ENCODE measurements at places on chromosomes 7 and 10. TPM values are rescaled to one million over a fixed set of nuclear protein-coding genes. Genes with fewer than 3 reads are reported as not detected.
A peak's percentile ranks its signal among the peaks of the same experiment; 100 is the strongest.

DNA sequence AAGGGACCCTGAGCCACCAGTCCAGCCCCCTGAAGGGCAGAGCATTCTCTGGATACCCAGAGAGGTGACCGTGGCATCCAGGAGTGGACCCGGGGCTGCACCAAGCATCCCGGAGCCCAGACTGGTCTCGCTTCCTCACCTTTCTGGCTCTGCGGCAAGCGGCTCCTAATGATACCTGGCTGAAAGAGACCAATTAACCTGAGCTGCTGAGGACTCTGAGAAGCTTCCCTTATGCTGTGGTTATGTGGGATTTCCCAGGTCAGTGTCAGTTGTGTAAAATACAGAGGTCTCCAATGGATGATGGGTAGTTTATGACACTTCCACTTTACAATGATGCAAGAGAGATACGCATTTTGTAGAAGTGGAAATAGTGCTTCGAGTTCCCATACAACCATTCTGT lies 51.5 kb downstream of the PFKFB3 start:
- no peak for DNase-seq

DNA sequence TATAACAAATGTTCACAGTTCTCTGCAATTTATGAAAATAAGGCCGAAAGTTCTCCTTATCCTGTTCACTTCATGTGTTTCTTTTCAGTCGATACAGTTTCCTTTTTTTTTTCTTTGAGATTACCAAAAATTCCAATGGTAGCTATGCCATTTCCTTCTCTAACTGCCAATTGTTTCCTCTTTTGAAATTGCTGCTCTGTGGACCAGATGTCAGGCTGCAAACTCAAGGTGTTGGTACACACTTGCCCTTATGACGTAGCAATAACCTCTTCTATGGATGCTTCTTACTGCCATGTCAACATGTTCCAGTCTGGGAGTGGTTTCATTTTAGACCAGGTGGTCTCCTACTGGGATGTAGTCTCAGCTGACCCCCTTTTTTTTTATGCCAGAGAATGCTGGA lies 52.9 kb downstream of the CASD1 start:
- no peak for DNase-seq

GRCh38 chr7:6705959-6706665 lies 635 bp downstream of the ZNF12 start:
- peak; percentile 83 for DNase-seq

DNA sequence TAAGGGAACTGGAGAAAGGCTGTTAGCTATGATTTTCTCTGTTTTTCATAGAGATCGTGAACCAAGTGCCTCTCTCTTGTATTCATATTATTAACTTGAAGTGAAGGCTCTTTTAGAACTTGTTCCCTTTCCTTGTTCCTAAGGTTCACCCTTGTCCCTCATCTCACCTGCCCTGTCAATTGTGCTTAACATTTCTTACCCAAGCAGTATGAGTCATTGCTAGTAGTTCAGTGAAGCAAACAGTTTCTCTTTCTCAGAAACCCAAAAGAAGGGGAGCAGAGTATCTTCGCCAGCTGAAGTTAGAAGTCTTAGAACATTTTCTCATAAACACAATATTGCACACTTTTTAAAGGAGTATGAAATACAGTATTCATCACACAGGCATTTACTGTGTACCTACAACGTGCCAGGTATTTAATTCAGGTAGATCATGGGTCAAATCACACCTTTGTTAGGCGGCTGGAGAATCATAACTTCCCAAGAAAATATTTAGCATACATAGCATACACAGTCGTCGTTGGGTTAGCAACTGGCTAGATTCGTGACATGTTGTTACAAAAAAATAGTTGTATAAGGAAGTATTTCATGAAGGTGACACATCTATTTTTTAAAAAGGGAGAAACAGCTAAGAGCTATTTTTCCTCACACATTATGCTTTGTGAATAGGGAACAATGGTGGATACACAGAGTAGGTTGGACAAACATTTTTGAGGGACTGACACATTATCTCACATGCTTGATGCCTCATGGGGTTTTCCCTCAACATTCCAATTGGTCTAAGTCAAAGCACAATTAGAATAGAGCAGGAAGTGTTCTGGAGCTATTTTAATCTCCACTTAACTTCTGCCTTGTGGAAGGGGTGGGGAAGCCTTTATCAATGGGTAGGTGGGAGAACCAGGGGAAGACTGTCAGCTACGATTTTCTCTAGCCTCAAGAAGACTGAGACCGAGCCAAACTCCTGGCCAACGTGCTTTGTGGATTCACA lies 13.2 kb downstream of the HDAC9 start:
- DNase-seq = no peak

DNA sequence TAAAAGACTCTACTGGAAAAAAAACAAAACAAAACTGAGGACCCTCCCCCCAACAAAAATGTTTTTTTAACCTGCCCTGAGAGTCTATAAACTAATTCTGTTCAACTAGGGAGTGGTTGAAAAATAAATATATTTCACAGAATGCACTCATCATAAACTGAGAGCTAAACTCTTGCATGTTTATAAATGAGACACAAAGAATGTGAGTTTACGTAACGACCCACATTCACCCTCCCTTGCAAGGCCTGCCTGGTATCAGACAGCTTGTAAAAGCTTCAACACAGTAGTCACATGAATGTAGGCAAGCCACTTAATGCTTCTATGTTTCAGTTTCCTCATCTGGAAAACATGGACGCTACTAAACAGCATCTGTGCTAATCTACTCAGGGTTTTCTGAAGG lies 50.3 kb downstream of the JAZF1 start:
- no peak for DNase-seq

DNA sequence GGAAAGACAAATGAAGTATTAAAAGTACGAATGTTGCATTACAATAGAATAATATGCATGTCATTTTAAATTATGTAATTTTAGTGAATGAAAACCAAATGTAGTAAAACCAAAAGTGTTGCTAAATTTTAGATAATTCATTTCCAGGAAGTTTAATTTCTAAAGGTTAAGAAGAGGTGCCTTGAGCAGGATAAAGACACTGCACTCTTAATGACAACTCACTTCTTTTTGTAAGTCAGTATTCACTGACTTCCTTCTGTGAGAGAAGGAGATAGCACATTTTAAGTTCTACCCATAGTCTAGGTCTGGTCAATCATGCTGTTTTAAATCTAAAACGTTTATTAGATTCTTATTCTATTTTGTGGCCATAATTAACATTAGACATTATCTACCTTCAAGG lies 160.2 kb downstream of the CRPPA start:
- DNase-seq = no peak

- DNase-seq = peak; percentile 15
Observed at GRCh38 chr7:159094919-159095915, 49.5 kb downstream of the VIPR2 start.

- no peak for DNase-seq
Observed at GRCh38 chr10:118669020-118669791, 73.8 kb upstream of the PRLHR start.

DNA sequence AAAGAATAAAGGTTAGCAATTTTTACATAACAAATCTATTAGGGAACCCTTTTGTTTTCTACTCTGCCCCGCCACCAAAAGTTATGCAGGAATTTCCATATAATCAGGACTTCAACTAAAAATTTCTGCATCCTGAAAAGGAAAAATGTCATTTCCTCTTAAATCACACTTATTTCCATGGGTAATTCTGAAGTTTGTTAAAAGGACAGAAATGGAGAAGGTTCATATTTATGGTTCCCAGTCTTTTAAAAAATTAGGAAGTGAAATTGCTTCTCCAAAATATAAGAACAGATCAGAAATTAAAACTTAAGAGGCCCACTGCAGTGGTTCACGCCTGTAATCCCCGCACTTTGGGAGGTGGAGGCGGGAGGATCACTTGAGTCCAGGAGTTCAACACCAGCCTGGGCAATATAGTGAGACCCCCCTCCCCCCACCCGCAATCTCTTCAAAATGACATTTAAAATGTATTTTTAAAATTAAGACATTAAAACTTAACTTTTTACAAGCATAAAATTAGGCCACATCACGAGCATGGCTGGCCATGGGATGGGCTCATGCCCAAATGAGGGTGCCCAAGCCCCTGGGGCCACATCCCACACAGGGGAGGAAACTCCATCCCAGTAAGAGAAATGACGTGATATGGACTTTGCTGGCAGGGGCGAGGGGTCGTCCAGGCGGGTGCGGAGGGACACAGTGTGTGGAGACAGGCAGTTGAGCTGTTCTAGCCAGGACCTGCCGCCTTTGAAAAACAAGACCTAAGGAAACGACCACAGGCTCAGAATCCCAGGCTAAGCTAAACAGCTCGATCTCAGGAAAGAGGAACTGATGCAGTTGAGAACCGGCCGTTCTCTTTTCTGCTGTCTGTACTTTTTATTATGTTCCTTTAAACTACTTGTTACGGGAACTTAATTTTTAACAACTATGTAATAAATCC lies 51.3 kb upstream of the NFE2L3 start:
- DNase-seq = no peak

DNA sequence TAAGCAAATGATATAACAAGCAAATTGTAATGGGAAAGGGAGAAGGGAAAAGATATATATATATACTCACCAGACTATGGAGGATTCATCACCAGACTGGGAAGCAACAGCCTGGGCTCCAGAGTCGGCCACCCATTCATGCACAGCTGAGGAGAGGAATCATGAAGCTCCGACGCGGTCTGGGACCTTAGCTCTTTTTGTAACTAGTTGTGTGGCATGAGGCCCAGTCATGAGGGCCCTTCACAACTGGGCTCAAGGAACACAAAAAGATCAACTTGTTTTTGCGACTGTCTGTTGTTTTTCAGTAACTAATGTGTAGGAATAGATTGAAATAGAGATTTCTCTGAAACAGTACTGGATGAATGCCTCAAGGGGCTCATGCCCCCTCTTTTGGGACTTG lies 911.2 kb downstream of the TYW1 start:
- DNase-seq = no peak

DNA sequence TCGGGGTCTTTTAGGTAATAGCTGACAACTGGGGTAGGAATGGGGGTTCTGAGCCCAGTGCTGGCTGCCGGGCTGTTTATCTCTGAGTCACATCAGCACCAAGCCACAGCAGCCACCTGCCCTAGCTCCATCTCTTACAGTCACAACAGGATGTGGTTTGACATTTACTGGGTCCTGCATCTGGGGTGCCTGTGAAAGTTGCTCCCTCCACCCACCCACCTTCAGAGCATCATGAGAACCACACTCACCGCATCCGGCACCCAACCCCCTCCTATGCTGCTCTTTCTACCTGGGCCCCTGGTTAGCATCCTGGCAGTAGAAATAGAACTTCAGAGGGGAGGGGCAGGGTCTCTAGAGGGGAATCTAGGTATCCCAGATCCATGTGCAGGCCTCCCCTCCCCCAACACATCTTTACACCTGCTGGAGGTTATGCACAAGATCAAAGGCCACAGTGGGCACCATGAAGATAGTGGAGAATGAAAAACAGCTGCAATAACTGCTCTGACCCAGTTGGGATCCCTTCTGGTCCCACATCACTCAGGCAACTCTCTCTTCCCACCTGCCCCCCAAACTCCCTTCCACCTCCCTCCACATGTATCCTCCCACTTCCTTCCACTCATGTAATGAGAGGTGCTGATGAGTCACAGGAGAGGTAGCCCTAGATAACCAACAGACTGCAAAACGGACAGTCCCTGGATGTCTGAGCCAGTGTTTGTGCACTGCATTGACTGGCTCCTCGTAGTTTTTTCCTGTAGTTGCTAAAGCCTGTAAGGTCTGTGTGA lies 38.2 kb downstream of the PRSS2 start:
- DNase-seq = no peak

- no peak for DNase-seq
Observed at GRCh38 chr7:42183547-42183946, 53.5 kb downstream of the GLI3 start.

- DNase-seq = no peak
Observed at GRCh38 chr10:78584681-78585080, 484.1 kb upstream of the ZMIZ1 start.

- no peak for DNase-seq
Observed at GRCh38 chr10:72834183-72834825, 59.2 kb upstream of the OIT3 start.

- no peak for DNase-seq
Observed at GRCh38 chr7:130822642-130823041, 88.6 kb upstream of the KLF14 start.

GRCh38 chr7:44225566-44226395 lies 25.0 kb downstream of the YKT6 start:
- DNase-seq = no peak

DNA sequence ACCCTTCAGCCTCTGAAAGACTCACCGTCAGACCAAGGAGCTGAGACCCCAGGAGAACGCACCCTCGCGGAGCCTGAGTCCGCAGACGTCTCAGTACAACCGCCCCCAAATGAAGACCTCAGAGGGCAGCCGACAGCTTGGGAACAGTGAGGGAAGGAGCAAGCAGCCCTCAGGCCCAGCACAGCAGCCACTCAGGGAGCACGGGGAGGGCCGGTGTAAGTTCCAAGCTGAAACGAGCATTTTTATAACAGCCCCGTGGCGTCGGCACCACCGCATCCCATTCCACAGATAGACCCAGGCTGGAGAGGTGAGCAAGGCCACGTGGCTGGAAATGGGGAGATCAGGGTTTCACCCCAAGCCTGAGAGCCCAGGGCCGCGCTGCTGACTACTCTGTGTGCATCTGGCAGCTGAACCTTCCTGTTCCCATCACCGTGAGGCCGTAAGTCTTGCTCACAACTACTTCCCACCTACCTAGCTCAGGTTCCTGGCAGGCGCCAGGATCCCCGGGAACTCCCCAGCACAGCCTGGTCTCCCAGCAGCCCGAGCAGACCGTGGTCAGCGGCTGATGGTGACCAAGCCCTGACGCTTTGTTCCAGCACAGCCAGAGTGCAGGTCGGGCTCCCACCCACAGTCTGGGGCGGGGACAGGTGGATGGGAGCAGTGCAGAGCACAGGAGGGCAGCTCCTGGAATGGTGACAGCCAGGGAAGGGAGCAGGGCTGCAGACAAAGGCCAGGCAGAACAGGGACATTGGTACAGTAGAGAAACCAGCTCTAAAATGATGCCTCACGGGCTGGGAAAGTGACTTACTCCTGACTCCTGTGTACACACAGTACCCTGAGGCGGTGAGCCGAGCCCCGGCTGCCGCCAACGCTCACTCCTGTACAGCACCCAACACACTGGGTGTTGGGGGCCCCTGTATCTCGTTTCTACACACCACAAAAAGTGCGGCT lies 6.1 kb upstream of the NOM1 start:
- DNase-seq = no peak

Gene PAX2
- total RNA-seq = not detected

Gene GBX1
- total RNA-seq = not detected

Gene DLX5
- total RNA-seq = 4.9 TPM

Gene PRPS1L1
- not detected for total RNA-seq

Gene TIMM23B
- 18.0 TPM for total RNA-seq

Gene HTR5A
- total RNA-seq = not detected

Gene ZNF804B
- not detected for total RNA-seq

Gene LIPK
- not detected for total RNA-seq

Gene CPA2
- total RNA-seq = not detected
